Stimulated activated CD4-positive, alpha-beta T cell treated with anti-CD3 and anti-CD28 coated beads, TNF-alpha, amount 100 ng/mL, for 48 hours (primary cell): ENCODE measurements at places on chromosomes 2 and 18.

GRCh38 chr2:106542746-106543359, 55.7 kb downstream of the CD8B2 start:
- peak; percentile 64 for DNase-seq

DNA sequence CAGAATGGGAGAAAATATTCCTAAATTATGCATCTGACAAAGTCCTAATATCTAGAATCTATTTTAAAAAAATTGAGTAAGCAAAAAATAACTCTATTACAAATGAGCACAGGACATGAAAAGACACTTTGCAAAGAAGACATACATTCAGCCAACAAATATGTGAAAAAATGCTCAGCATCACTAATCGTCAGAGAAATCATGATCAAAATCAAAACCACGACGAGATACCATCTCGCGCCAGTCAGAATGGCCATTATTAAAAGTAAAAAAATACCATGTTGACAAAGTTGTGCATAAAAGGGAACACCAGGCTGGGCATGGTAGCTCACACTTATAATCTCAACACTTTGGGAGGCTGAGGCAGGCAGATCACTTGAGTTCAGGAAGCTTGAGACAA, 63.5 kb downstream of the EVA1A start:
- DNase-seq = no peak

- no peak for DNase-seq
Observed at GRCh38 chr2:9145109-9145751, 61.4 kb upstream of the ASAP2 start.

- no peak for DNase-seq
Observed at GRCh38 chr2:203574824-203575223, 39.7 kb upstream of the RAPH1 start.

DNA sequence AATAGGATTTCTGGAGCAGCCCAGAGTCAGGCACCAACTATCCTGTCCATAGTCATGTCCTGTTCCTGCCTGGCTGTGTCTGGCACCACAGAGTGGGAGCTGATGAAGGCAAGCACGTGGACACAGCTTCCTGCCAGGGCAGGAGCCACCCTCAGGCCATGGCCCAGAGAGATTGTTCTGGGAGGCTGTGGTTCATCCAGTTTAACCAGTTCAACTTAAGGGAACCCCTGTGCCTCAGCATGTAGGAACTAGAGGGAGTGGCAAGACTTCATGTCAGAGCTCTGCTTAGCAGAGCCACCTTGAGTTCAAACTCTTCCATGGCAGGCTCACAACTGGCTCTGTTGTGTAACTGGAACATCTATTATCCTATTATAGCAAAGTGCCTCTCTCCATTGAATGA, 73.2 kb upstream of the NCKAP5 start:
- no peak for DNase-seq

DNA sequence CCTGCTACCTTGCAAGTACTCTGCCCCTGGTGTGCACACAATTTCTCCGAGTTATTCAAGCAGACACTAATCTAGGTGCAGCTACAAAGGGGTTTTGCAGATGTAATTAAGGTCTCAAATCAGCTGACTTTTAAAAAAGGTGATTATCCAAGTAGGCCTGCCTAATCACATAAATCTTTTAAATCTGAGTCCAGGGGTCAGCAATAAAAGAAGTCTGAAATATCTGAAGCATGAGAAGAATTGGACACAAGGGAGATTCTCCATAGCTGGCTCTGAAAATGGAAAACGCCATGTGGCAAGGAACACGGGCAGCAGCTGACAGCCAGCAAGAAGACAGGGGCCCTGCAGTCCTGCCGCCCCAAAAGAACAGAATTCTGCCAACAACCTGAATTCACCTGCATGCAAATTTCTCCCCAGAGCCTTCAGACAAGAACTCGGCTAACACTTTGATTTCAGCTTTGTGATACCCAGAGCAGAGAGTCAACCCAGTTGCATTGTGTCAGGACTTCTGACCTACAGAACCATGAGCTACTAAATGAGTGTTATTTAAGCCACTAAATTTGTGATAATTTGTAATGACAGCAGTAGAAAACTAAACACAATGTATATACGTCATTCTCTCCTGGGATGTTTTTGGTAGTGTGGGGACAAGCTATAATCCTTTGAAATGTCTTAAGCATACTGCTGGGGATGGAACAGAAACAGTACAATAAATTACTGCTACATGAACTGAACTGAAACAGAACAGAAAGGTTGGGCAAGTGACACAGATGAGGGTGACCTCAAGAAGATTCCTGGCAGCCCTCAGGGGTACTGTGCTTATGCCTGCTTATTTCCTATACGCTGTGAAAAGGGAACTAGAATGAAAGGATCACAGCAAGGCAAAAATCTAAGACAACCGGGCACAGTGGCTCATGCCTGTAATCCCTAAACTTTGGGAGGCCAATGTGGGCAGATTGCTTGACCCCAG, 3.2 kb downstream of the INO80C start:
- no peak for DNase-seq

DNA sequence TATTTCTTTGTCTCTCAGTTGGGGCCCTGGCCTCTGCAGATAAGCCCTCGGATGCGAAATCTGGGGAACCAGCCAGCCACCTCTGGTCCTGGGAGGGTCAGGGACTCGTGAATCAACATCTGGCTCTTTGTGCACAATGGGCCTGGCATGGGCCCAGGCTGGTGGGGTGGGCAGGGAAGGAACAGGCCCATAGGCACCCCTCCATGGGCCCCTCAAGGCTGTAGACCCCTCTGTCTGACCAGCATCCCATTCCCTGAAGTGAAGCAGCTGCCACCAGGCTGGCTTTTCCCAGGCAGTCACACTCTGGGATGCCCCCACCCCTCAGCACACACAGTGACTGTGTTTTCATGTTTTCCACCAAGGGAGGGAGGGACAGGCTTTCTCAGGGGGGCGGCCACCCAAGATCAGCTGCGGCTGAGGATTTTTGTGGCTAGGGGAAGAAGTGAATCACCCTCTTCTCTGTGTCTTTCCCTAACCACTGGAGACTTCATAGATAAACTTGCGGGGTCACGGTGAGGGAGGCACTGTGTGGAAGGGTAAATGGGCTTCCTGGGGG, 166.0 kb downstream of the AGAP1 start:
- DNase-seq = no peak

GRCh38 chr18:58225101-58225500, 181.1 kb downstream of the NEDD4L start:
- peak; percentile 18 for DNase-seq

DNA sequence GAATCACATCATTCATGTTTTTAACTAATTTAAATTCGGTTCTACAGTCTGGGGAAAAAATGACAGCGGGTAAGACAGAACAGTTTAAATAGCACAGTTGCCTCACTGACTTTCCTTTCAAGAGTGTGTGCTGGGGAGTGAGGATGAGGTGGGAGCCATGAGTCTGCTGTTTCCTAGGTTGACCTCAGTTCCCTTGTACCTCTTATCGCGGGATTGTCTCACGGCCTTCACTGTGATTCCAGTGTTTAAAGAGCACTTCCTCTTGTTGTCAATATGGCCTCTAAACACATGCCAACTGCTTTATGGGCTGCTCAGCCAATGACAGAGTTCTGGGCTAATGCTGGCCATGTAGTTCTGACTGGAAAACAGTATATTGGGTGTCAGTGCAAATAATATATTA, 41.6 kb upstream of the ALMS1 start:
- no peak for DNase-seq

DNA sequence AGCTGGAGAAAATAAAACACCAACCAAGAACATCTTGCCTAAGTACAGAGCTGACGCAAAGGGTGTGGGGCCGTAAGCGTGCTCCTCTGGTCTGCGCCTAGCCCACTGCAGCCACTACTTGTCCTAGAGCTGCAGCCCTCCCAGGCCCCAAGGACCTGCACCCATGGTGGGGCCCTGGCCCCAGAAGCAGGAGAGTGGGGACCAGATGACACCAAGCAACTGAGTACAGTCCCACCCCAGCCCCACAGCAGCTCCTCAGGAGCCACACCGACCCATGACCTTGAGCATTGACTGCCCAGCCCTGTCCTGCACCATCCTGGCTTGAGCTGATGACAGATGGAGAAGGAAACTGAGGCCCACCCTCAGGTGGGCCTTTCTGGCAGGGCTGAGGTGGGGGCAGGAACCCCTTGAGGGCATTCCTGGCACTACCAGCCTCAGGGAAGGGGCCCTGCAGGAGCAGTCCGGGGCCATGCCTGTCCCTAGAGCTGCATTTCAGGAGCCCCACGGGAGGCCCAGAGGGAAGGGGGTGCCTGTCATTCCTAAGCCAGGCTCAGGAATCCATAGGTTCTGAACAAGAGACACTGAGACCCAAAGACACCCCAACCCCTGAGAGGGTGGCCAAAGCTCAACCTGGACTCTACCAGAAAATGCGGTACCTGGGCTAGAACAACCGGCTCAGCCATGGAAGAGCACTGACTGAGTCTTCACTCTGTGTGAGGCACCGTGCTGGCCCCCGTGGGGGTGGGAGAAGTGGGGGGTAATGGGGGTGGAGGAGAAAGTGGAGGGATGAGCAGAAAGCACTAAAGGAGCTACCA, 4.9 kb downstream of the KIF1A start:
- DNase-seq = no peak

DNA sequence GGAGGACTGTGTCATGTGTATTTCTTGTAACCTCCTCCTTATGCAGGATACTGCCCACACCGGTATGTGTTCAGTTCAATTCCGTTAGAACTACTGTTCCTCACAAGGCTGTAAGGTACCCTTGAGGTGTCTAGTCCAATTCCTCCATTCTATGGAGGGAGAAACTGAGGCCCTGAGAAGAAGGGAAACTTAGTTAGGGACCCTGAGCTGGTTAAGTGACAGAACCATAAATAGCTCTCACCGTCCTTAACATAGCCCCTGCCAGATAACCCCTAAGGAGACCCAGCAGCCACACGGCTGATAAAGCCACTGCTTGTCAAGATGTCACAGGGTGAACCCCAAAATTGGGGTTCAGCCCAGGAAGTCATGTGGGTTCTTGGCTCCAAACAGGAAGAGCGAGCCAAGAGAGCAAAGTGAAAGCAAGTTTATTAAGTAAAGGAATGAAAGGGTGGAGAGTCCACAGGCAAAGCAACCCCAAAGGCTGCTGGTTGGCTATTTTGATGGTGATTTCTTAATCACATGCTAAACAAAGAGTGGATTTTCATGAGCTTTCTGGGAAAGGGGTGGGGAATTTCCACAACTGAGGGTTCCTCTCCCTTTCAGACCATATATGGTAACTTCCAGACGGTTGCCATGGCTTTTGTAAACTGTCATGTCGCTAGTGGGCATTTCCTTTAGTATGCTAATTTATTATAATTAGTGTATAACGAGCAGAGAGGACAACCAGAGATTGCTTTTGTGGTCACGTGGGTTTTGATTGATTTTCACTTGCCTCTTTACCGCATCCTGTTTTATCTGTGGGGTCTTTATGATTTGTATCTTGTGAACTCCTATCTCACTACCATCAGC, 83.4 kb upstream of the RTN4 start:
- DNase-seq = peak; percentile 27

GRCh38 chr2:178152033-178152432, 39.8 kb downstream of the RBM45 start:
- no peak for DNase-seq

- DNase-seq = no peak
Observed at GRCh38 chr18:63348508-63349136, 18.4 kb downstream of the KDSR start.

GRCh38 chr2:42792583-42793333, at the start of gene HAAO:
Gene HAAO, minus strand, starts transcription at chr2:42792583. Its CDS starts 47 bp downstream, at chr2:42792536.
- DNase-seq = no peak

DNA sequence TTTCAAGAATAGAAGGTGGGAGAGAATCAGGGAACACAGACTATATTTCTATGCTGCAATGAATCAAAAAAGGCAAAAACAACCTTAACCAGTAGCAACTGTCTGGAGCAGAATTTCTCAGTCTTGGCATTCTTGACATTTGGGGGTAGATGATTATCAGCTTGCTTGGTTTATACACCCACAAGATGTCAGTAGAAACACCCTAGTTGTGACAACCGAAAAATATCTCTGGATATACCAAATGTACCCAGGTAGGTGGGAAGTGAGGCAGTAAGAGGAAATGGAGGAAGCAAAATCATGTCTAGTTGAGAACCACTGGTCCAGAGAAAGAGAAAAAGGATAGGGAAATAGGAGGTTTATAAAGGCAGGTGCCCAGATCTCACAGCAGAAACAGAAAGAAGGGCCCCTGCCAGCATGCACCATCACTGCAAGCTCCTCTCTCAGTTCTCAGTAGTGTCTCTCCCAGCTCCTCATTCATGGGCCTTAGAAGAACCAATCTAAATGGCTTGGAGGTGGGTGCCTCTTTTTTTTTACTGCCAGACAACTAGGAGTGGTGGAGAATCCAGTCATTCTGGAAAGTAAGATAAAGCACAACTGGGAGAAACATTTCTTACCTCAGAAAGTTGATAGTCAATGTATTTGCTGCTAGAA, 50.4 kb downstream of the MBD2 start:
- DNase-seq = no peak

GRCh38 chr18:24388957-24389356, 8.7 kb downstream of the OSBPL1A start:
- no peak for DNase-seq

GRCh38 chr18:986051-986450, 81.4 kb downstream of the ADCYAP1 start:
- DNase-seq = no peak

GRCh38 chr2:20130821-20131645, 79.6 kb upstream of the LAPTM4A start:
- DNase-seq = no peak
